ENCODE measurements at places on chromosomes 12 and 14. TPM values are rescaled to one million over a fixed set of nuclear protein-coding genes. Genes with fewer than 3 reads are reported as not detected.
A peak's percentile ranks its signal among the peaks of the same experiment; 100 is the strongest.

DNA sequence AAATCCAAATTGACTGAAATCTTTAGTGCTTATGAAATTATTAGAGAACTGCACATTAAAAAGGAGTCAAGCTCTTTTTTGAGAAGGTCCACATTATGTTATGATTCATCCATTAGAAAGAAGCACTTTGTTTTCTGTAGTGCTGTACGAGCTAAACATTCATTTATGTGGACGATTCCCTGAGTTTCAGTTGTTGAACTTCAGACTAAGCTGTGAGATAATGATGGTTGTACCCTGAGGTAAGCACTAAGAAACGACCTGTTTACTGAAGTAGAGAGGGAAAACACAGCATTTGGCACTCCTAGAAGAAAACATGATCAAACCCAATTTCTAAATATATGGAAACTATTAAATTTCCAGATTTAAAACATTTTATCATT lies 67.3 kb upstream of the ATP2B1 start:
- no peak for DNase-seq

GRCh38 chr12:4909734-4910501 lies at the start of gene KCNA1:
Gene KCNA1, plus strand, starts transcription at chr12:4909905. Its CDS starts 1,474 bp downstream, at chr12:4911379.
- DNase-seq, result peak; percentile 37

DNA sequence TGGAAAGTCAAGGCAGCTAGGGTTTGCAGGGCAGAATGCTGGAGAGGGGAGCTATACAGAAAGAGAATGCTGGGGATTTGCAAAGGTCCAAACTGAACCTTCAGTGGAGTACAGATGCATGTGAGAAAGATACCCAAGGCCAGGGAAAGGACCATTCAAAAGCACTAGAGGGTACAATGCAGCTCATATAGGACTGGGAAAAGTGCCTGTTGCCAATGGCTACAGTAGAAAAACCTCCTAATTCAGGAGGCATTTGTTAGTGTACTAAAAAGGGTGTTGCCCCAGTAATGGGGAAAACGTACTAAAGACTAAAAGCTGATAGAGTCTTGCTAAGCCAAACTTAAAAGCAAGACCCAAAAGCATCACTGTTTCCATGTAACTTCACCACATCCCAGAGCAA lies 30.1 kb downstream of the E2F7 start:
- DNase-seq, result no peak

GRCh38 chr12:62697893-62698292 lies 231.3 kb downstream of the MON2 start:
- DNase-seq, result no peak

GRCh38 chr12:5012337-5012736 lies 31.3 kb upstream of the KCNA5 start:
- DNase-seq, result no peak

DNA sequence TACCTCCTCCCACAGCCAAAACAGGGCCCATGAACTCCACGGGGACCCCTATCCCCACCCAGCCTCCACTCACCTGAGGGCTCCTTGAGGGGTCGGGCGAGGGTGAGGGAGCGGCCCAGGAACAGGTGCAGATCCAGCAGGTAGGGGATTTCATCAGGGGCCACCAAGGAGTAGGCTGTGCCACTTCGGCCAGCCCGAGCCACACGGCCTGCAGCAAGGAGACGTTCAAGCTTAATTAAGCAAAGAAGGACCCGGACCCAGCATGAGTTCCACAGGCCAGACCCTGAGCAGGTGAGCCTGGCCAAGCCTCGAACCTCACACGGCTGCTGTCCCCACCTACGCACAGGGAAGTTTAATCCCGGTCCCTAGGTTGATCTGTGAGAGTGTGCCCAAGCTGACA lies 15.6 kb downstream of the DDX54 start:
- no peak for DNase-seq

DNA sequence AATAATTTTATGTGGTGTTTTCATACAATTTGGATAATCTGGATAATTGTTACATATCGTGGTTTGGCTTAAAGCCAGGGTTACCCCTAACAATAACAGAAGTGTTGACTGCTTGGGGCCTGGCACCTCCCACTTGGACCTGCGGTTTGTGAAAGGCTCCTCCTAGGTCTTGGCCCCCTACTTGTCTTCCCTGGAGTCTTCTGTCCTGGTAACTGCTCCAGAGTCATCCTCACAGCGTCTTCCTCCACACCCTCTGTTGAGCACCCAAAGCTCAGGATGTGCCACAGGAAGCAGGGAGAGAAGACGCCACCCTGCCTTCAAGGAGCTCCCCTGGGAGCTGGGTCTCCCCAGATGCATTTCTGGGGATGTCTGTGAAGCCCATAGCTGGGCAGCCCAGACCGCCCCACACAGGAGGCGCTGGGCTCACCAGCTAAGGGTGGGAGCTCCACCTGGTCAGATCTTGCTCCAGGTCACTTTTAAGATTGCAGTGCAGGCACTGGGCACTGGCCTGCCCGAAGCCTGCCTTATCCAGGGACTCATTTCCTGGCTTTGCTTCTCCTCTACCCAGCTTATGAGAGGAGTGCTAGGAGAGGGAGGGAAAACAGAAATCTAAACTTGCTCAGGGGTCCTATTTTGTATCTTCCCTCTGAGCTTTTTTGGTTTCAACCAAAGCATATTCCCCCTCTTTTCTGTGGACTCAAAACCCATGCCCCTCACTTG lies 98.2 kb downstream of the ZFP36L1 start:
- DNase-seq, result no peak

DNA sequence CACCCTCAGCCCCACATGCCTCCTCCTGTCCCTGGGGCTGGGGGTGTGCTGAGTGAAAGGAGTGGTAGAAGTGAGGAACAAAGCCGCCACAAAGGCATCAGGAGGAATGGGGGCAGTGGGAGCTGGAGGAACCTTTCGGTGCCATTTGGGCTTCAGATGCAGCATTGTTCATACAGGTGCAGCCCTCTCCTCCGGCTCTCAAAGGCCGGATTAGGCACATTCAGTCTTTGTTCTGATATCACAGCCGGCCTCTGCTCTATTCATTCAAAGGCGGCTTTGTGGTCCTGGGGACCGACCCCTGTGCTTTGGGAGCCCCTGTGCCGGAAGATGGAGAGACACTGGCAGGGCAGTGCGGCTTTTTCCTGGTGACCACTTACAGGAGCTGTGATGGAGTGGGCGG lies 53.2 kb downstream of the SMOC1 start:
- no peak for DNase-seq

- DNase-seq, result no peak
These were observed 144.6 kb downstream of the ITPR2 start for GRCh38 chr12:26688344-26688904.

GRCh38 chr14:61188196-61188595 lies 92.9 kb downstream of the TMEM30B start:
- no peak for DNase-seq

DNA sequence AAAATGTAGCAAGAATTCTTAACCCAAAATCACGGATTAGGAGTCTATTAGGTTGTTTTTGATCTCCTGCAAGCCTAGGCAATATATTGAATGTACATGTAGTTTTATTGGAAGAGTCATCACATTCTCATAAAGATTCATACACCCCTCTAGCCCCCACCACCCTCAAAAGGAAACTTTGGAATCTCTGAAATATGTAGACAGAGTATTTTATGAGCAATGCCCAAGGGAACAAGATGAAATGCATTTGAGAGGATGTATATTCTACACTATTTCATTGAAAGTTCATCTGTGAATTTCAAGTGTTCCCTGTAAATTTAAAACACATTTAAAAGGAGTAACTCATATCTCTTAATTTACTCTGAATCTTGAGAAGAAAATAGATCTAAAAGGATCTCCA lies 103.7 kb downstream of the SYT1 start:
- no peak for DNase-seq

- no peak for DNase-seq
These were observed 125.5 kb downstream of the TMTC3 start for GRCh38 chr12:88267630-88268029.

GRCh38 chr12:109705291-109705690 lies 8.3 kb upstream of the FAM222A start:
- DNase-seq, result no peak

- DNase-seq, result no peak
These were observed 37.9 kb downstream of the WDR89 start for GRCh38 chr14:63603749-63604277.

Gene RERG
- 2.5 TPM for total RNA-seq

Gene GSKIP
- total RNA-seq, result 27.6 TPM

Gene PLCZ1
- not detected for total RNA-seq

Gene KRT78
- not detected for total RNA-seq

Gene SLC25A47
- not detected for total RNA-seq

Data from endothelial cell (in vitro differentiated cells).